ENCODE measurements at places on chromosomes 2 and 18. TPM values are rescaled to one million over a fixed set of nuclear protein-coding genes. Genes with fewer than 3 reads are reported as not detected.

Gene GRHL1
- 1.3 TPM for total RNA-seq

Gene SCRN3
- 14.2 TPM for total RNA-seq

Gene CRIM1
- 17.9 TPM for total RNA-seq

Gene NEU4
- total RNA-seq, result not detected

Gene PLCL1
- total RNA-seq, result 0.94 TPM

Gene MERTK
- total RNA-seq, result 0.42 TPM

Gene NFE2L2
- 62.4 TPM for total RNA-seq

Gene CLEC4F
- not detected for total RNA-seq

Gene HJURP
- total RNA-seq, result 5.8 TPM

Gene CAPG
- total RNA-seq, result 10.9 TPM

Gene LYPD6
- not detected for total RNA-seq

Gene B4GALT6
- 2.4 TPM for total RNA-seq

Gene SLC5A6
- 143 TPM for total RNA-seq

Gene UGT1A7
- total RNA-seq, result not detected

Gene SLC35F5
- total RNA-seq, result 15.6 TPM

Gene GPATCH11
- total RNA-seq, result 17.0 TPM

Gene VIT
- not detected for total RNA-seq

Gene AGXT
- 0.34 TPM for total RNA-seq

Gene AKAIN1
- not detected for total RNA-seq

Gene GRB14
- total RNA-seq, result not detected

Gene RAB6C
- not detected for total RNA-seq

Gene AQP4
- total RNA-seq, result 0.15 TPM

Gene CNTNAP5
- not detected for total RNA-seq

Gene MOCOS
- total RNA-seq, result 0.05 TPM

Gene TANK
- total RNA-seq, result 42.7 TPM

Gene RGPD4
- total RNA-seq, result 0.08 TPM

Gene MEMO1
- 71.1 TPM for total RNA-seq

Gene SH3RF3
- 0.89 TPM for total RNA-seq

Gene CFAP221
- total RNA-seq, result not detected

Gene UGT1A5
- not detected for total RNA-seq

Gene PARD6G
- 0.37 TPM for total RNA-seq

Gene IL1RN
- total RNA-seq, result 2.5 TPM

Gene BOLL
- total RNA-seq, result not detected

Gene ZSWIM2
- total RNA-seq, result not detected

Gene LYG1
- total RNA-seq, result 0.68 TPM

Gene METAP1D
- 5.9 TPM for total RNA-seq

Gene FAM161A
- total RNA-seq, result 2.5 TPM

Gene KCNS3
- total RNA-seq, result not detected

Gene INHBB
- 0.16 TPM for total RNA-seq

Gene UGT1A4
- not detected for total RNA-seq

Gene IL37
- not detected for total RNA-seq

Gene CAB39
- 125 TPM for total RNA-seq

Gene TMEFF2
- total RNA-seq, result not detected

Gene MPP4
- total RNA-seq, result not detected

Gene SCN7A
- 0.05 TPM for total RNA-seq

Gene TWIST2
- total RNA-seq, result not detected

Gene HES6
- total RNA-seq, result 8.0 TPM

Gene LCT
- total RNA-seq, result 0.10 TPM

Gene AAK1
- total RNA-seq, result 54.5 TPM

Gene FN1
- total RNA-seq, result 3.0 TPM

Gene CRYBA2
- not detected for total RNA-seq
